Stimulated activated CD4-positive, alpha-beta T cell treated with anti-CD3 and anti-CD28 coated beads, Interleukin-15, amount 100 ng/mL, for 1 hour (primary cell): ENCODE measurements at places on chromosomes 5 and 9.

DNA sequence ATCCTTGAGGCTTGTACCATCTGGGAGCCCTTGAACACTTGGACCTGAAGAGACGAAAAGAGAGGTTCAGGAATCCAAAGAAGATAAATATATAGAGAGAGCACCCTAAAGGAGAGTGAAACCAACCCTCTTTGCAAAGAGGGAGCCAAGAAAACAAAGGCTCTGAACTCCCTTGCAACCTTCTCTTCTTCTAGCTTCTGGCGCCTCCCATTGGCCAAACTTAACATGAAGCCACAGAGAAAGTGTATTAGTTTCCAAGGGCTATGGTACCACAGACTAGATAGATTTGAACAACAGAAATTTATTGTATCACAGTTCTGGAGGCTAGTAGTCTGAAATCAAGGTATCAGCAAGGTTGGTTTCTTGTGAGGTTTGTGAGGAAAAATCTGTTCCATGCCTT lies 175.1 kb downstream of the HCN1 start:
- no peak for DNase-seq

GRCh38 chr9:114501796-114502682 lies 3.2 kb downstream of the WHRN start:
- DNase-seq, result no peak

DNA sequence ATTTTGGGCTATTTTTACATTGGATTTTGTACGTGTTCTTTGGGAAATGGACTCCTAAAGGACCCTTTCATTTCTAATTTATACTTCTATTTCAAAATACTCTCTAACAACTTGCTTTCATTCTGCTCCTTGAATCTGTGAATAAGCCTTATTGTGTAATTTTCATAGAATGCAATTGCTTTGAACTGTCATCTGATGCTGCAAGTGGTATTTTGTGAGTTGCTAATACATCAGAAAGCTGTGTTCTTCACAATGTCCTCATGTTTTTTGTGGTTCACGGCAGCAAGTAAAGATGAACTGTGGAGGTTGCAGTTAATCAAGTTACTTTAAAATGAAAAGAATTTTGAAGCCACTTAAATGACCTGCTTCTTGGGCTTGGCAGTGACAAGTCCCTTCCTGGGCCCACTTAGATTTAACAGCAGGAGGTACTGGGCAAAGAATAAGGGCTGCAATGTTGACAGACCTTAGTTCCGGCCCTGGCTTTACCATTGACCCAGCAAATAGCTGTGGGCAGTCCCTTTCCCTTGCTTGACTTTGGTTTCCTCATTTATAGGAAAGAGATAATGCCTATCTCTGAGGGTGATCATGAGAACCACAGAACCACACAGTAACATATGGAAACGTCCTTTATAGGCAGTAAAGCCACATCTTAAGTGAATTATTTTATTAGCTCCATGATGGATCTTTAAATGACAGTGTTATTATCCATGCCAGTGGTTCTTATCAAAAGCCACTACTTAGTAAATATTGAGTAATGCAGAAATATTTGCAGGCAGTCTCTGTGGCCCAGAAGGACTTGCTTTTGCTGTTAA lies 54.8 kb downstream of the IQGAP2 start:
- no peak for DNase-seq

GRCh38 chr5:109177227-109177626 lies 232.5 kb downstream of the PJA2 start:
- no peak for DNase-seq

- no peak for DNase-seq
Measured at GRCh38 chr9:91835216-91835615, 114.8 kb downstream of the ROR2 start.

DNA sequence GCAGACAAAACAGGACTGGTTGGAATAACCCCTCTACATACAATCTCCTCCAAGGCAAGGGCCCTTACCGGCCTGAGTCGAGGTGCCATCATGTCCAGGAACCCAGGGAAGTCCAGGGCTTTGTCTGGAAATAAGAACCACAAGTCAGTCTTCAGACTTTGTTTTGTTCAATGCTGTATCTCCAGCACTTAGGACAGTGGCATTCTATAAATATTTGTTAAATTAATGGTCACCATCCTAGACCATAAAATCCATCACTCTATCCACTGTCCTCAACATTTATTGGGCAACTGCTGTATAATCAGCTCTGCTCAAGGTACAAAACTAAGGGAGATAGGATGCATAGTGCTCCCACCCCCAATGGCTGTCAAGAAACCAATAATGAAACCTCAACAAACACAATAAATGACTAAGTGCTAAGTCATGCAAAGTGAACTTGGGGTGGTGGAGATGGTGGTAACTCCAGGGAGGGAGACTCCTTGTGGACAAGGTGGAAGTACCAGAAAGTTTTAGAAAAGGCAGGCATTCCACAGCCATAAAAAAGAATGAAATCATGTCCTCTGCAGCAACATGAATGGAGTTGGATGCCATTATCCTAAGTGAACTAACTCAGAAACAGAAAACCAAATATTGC lies 5.0 kb downstream of the RELL2 start:
- DNase-seq, result no peak

GRCh38 chr9:95102572-95102971 lies 214.9 kb downstream of the FANCC start:
- no peak for DNase-seq

DNA sequence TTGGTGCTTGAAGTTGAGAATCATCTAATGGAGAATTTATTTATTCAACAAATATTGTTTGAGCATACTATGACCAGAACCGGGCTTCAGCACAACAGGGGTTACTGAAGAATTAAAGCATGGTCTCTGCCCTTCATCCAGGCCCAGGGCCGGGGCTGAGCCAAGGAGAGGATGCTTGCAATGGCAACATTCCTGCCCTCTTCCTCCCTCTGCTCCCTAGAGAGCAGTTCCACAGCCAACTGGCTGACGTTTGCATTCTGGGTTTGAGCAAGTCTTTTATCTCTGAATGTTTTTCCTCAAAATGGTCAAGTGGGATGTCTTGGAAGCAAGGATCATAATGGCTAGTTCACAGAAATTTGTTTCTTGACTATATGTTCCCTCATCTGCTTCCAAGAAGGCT lies 80.7 kb downstream of the GLDC start:
- DNase-seq, result no peak

GRCh38 chr9:134522976-134523375 lies 118.6 kb upstream of the COL5A1 start:
- DNase-seq, result no peak

- DNase-seq, result no peak
Measured at GRCh38 chr5:55136521-55136920, 23.4 kb upstream of the GPX8 start.

GRCh38 chr9:137157618-137158415 lies 12.0 kb downstream of the LRRC26 start:
- no peak for DNase-seq

- no peak for DNase-seq
Measured at GRCh38 chr5:39197556-39197955, 21.8 kb downstream of the FYB1 start.

- DNase-seq, result no peak
Measured at GRCh38 chr5:14464671-14465070, 116.9 kb upstream of the OTULINL start.

DNA sequence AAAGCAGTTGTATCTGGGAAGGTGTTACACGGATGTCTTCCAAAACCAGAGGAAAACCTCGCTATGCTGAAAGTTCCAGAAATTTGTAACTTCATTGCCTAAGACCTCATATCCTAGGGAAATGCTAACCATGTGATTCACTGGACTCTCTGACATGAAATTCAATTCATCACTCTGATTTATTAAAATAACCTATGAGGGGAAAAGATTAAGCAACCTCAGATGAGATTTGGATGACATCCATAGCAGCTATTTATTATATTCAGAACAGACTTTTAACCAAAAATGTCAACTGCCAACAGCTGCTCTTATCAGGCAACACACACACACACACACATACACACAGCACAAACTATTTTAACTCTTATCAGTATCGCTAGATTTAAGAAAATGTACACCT lies 1006.4 kb upstream of the CTNND2 start:
- DNase-seq, result no peak

DNA sequence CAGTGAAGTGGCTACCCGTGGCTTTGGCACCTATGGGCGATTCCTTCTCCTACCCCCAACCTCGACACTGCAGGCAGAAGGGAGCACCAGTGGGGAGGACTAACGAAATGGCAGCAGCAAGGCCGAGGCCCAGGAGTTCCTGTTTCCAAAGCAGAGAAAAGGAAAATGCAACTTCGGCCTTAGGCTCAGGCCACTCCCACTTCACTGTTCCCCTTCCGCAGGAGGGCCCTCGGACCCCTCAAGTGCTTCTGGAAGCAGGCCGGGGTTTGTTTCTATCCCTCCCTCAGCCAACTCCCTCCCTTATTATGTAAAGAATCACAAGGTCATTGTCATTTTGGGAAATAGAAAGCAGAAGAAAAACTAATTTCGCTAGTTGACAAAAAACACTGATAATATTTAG lies 36.4 kb upstream of the NKX2-5 start:
- DNase-seq, result no peak

DNA sequence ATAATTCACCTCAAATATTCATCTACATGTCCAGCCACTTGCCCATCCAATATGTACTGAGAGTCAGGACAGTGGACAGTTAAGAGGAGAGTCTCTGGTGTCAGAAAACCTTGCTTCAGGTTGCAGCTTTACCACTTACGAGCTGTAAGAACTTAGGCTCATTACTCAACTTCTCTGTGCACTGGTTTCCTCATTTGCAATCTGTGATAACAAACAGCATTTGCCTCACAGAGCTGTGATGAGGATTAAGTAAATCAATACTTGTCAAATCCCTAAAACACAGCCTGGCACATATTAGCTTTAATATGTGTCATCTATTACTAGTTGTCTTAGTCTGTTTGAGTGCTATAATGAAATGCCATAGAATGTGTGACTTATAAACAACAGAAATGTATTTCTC lies 8.6 kb downstream of the GOLGA1 start:
- no peak for DNase-seq

DNA sequence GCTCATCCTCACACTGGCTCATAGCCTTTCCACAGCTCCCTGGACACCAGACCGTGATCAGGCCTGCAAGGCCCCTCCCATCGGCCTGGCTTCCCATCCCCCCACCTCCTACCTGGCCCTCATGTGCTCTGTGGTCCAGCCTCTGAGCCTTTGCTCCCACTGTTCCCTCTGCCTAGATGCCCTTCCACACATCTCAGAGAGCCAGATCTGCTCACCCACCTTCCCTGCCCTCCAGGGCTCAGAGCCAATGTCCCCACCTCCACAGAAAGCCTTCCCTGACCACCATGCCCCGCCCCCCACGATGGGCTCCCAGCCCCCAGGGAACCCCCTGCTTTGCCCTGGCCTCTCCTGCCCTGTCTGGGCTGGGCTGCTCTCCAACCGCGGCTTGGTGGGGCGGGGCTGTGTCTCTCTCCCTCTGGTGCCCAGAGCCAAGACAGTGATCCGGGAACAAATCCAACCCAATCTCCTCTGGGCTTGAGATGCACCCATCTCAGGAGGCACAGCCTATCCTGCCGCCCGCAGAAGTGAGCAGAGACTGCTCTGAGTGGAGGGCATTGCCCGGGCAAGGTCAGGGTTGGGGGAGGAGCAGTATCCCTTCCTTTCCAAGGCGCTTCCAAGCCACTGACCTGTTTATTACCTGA lies 1.6 kb downstream of the NINJ1 start:
- DNase-seq, result no peak

- DNase-seq, result no peak
Measured at GRCh38 chr5:4370218-4370617, 769.9 kb upstream of the ADAMTS16 start.

DNA sequence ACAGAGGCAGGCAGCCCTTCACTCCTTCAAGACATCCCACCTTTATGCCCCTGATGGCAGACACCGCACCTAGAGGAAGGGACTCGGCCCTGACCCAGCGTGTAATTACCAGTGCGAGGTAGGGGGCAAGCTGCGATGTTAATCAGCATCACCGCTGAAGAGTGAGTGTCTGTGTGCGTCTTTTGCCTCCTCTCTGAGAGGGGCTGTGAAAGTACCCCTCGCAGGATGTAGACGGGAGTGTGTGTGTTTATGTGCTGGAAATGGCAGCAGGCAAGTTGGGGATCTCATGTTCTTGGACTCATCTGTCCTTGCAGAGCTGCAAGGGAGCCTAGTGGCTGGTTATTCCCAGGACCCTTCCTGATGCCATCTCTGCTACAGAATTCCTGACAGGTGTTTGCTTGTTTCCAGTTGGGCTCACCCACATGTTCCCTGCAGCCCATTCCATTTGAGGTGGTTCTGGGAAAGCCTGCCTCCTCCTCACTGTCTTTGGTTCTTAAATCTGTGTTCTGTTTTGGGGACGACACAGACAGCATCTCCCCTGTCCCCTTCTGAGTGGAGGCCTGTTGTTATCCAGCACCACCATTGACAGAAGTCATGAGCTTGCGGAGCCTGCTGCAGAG lies 70.5 kb downstream of the ZNF618 start:
- no peak for DNase-seq

GRCh38 chr5:69007163-69007562 lies 86.7 kb upstream of the SLC30A5 start:
- DNase-seq, result no peak

- DNase-seq, result no peak
Measured at GRCh38 chr5:42581845-42582244, 158.6 kb downstream of the GHR start.

- DNase-seq, result no peak
Measured at GRCh38 chr5:42547141-42547540, 123.9 kb downstream of the GHR start.

GRCh38 chr9:127366594-127366993 lies 30.4 kb upstream of the SLC2A8 start:
- no peak for DNase-seq

DNA sequence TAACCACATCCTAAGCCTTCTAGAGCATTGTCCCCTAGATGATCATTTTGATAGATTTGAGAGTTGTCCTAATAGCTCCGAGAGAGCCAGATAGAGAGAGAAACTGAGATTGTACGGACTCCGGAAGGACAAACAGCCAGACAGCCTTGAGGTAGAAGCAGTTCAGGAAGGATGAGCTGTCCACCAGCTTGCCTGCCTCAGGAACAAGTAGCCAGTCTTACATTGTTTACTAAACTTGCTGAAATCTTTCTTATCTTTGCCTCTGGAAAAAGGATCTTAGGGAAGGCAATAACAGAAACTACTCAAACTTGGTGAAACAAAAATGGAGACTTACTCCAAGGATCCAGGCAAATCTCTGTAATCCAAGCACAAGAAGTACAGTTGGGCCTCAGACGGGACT lies 39.0 kb upstream of the SAP30L start:
- no peak for DNase-seq

DNA sequence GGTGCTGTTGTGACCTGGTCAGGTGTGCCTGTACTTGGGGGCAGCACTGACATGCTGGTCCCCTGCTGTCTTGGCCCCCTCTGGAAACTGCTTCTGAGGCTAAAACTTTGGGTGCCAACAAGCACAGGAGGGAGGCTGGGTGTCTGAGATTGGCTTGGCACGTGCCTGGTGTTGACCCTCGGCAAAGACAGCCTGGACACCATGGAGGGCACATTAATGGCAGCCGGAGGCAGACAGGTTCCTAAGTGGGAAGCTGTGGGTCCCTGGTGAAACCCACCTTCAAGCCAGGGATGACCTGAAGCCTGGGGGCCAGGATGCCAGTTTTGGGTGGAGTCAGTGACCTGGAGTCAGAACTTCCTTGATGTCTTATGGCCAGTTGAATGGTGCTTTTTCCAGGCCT lies 894.1 kb downstream of the PTPRD start:
- DNase-seq, result no peak

- no peak for DNase-seq
Measured at GRCh38 chr9:15469406-15469805, 41.4 kb downstream of the PSIP1 start.

GRCh38 chr5:150671509-150672236 lies 10.6 kb downstream of the MYOZ3 start:
- DNase-seq, result no peak

- DNase-seq, result no peak
Measured at GRCh38 chr9:118957585-118957984, 411.6 kb downstream of the BRINP1 start.

GRCh38 chr5:102762095-102762534 lies 7.0 kb downstream of the PAM start:
- no peak for DNase-seq
